ENCODE measurements at places on chromosomes 11 and 22.

GRCh38 chr11:109644152-109644551, 222.2 kb downstream of the C11orf87 start:
- DNase-seq: no peak

DNA sequence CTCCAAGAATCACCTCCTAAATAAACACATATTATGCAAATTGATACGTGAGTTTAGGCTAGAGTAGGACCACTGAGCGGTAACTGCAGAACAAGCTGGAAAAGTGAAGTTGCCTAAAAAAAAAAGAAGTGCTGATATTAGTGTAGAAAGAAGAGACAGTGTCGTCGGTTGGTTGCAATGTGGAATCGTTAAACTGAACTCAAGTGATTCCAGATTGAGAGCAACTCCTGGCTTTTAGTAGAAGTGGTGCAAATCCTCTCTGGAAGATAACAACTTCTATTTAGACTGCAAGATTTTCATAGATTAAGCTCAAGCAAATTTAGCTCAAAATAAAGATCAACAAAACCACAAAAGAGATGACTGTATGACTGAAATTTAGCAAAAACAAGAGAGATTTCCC, 97.0 kb upstream of the PGR start:
- no peak for DNase-seq

DNA sequence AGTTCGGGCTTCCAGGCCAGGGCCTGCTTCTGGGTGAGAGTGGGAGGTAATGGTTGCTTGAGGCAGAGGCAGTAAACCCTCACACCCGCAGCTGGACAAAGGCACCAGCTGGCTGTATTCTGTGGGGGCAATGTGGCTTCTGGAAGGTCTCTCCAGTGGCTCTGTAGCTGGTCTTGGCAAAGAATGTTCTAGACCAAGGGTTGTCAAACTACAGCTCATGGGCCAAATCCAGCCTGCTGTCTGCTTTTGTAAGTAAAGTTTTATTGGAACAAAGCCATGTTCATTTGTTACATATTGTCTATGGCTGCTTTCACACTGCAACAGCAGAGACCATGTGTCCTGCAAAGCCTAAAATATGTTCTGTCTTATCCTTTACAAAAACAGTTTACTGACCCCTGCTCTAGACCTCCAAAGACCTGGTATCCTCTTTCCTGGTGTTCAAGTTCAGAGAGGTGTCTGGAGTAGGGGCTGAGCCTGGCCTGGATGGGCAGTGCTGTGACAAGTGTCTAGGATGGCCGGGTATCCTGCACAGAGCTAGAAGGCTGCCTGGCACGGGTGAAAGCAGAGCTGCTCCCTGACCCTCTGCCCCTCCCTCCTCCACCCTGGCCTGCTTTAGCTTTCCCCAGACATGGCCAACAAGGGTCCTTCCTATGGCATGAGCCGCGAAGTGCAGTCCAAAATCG, 3.4 kb downstream of the TAGLN start:
- DNase-seq: no peak

- no peak for DNase-seq
Measured at GRCh38 chr11:84899740-84900139, 727.4 kb downstream of the DLG2 start.

GRCh38 chr11:27998552-27998951, 109.4 kb downstream of the KIF18A start:
- DNase-seq: no peak

GRCh38 chr11:4044976-4045646, 49.5 kb upstream of the RRM1 start:
- no peak for DNase-seq

- DNase-seq: peak; percentile 86
Measured at GRCh38 chr22:31561238-31561887, 65.0 kb downstream of the SFI1 start.

DNA sequence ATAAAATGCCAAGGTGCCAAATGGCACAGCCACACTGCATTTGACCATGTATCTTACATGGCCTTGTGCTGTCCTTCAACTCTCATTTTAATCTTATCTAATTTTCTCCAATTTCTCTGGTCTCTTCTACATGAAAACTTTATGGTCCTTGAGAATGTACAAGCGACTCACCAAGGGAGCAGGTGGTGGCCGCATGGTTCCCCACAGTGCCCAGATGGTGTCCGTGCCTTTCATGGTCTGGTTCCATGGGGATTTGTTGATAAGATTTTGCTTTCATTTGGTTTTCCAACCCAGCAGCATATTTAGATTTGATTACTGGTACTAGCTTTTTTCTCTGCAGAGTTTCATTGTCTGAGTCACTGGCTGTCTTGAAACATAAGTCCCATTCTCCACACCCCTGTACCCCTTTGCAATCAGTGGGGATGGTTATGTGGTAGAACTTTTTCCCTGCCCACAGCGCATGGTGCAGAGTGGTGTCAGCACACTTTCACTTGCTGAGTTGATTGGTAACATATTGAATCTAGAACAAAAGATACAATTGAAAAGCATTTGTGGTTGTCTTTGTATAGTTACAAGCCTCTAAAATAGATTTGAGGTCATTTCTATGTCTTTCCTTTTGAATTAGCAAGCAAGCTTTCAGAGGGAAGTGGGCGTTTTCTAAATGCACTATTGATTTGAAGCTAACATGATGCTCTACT, 24.1 kb downstream of the ZNRF3 start:
- DNase-seq: no peak

DNA sequence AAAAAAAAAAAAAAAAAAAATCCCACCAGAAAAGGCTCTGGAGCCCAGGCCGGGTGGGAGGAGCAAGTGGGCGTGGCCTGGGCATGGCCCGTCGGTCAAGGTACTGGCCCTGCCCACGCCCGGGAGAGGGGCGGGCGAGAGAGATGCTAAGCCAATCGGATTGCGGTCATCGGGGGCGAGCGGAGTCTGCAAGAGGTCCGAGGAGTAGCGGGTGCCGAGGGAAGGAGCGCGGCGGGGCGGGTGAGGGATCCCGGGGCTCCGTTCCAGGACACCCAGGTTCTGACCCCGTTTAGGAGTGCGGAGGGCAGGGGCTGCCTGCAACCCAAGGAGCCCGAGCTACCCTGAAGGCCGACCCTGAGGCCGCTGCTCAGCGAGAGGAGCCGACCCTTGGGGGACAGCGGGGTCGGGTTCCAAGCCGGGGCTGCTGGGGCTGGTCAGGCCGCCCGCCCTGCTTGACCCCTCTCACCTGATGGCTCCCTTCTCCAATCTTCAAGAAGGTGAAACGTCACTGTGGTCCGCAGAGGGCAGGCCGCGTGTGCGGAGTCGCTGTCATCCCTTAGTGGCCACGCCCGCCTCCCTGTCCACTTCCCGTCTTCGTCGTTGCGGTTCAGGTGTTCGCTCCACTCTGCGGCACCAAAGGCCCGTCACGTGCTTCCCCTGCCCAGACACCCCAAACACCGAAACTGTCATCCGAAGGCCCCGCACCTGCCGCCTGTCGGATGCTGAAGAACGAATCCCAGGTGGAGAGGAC, 11.1 kb upstream of the TAB1 start:
- peak; percentile 89 for DNase-seq

DNA sequence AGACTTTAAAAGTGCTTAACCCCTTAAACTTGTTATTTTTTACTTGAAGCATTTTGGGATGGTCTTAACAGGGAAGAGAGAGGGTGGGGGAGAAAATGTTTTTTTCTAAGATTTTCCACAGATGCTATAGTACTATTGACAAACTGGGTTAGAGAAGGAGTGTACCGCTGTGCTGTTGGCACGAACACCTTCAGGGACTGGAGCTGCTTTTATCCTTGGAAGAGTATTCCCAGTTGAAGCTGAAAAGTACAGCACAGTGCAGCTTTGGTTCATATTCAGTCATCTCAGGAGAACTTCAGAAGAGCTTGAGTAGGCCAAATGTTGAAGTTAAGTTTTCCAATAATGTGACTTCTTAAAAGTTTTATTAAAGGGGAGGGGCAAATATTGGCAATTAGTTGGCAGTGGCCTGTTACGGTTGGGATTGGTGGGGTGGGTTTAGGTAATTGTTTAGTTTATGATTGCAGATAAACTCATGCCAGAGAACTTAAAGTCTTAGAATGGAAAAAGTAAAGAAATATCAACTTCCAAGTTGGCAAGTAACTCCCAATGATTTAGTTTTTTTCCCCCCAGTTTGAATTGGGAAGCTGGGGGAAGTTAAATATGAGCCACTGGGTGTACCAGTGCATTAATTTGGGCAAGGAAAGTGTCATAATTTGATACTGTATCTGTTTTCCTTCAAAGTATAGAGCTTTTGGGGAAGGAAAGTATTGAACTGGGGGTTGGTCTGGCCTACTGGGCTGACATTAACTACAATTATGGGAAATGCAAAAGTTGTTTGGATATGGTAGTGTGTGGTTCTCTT, 2.8 kb downstream of the MALAT1 start:
- no peak for DNase-seq

GRCh38 chr22:47163856-47164513, 401.5 kb downstream of the TBC1D22A start:
- DNase-seq: peak; percentile 57

DNA sequence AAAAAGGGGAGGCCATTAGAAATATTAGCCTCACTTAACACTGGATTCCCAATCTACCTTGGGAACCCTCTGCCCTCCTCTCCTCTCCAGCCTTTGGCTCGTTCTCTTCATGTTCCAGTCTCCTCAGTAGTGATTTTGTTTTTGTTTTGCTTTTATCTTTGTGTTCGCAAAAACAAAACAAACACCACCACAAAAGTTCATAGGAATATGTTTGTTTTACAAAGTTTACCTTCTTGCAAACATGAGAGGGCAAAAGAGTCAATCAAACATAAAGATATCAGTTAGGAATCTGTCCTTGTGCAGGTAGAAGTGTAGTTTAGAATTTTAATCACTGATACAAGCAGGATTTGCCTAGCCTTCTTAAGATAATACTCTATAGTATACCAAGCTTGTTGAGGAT, 179.7 kb upstream of the GUCY1A2 start:
- no peak for DNase-seq

DNA sequence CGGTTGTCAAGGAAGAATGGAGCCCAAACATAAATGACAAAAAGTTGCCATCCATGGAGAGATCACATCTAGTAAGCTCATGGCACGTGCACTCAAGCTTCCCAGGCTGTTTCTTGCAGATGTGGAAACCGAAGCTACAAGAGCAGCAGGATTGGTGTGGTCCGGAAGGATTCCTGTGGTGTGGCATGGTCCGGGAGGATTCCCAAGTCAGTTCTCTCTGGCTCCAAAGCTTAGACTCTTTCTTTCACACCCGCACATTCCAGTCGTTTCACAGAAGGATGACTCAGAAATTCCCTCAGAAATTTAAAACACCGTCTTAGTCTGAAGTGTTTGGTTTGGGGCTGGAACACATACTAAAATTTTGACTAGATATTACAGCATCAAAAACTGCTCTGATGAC, 78.0 kb upstream of the DRD2 start:
- DNase-seq: no peak

GRCh38 chr11:121055076-121055475, 31.2 kb downstream of the TBCEL start:
- no peak for DNase-seq

DNA sequence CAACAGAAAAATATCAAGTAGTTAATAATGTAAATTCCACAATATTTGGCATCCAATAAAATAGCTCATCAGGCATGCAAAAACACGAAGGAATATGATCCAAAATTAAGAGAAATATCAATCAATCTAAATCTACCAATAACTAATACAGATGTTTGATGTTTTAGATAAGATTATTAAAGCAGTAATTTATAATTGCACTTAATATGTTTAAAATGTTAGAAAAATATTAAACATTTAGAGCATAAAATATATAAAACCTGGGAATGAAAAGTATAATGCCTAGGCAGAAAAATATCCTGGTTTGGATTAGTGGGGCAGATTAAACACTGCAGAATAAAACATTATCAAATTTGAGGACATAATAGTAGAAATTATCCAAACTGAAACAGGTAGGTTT, 879.9 kb downstream of the FAM181B start:
- no peak for DNase-seq

DNA sequence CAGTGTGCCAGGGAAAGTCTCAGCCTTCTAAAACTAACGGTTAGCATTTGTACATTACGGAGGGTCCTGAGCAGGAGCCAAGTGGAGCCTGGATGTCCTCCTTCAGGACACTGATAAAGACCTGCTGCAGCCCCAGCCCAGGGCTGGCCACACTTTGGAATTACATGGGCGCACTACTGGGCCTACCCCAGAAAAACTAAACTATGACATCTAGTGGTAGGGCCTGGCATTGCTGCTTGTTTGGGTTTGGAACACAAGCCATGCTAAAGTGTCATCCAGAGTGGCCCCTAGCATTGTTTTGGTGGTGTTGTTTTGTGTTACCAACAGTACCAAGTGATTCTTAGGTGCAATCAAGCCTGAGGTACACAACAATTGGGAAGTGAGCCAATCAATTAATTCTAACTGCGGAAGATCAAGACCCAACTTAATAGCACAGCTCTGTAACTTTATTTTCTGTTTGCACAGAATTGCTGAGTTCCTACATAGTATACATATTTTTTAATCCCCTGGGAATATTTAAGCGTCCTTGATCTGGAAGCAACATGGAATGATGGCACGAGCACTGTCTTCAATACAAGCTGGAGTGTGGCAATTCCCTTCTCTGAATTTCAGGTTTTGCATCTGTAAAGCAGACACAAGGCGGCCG, 340.7 kb downstream of the LARGE1 start:
- peak; percentile 40 for DNase-seq

DNA sequence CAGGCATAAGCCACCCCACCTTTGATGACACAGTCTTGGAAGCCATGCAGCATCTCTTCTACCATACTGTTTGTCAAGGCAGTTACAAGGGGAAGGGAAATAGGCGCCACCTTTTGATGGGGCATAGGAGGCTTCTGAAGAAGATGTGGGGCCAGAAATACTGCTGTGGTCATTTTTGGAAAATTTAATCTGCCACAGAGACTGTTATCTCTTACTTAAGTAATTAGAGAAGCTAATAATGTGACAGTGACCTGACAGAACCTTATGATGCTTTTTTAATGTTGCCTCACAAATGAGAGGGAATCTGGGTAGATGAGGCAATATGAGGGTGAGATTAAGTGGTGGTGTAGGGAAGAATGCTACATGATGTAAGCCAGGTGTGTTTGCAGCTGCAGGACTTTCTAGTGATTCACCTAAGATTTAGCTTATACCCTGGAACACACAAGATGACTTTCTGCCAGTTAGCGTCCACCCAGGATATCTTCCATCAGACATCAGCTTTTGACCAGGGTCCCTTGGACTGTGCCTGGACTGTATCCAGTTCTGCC, 34.3 kb upstream of the ADORA2A start:
- DNase-seq: no peak

All from thyroid gland (tissue), 4 donors.